Activated CD4-positive, alpha-beta T cell treated with anti-CD3 and anti-CD28 coated beads for 36 hours (primary cell): ENCODE measurements at places on chromosomes 6 and 20. TPM values are rescaled to one million over a fixed set of nuclear protein-coding genes. Genes with fewer than 3 reads are reported as not detected.

Gene CASS4
- total RNA-seq = 5.1 TPM

Gene ATP6V1G2
- total RNA-seq = 1.9 TPM

Gene TRIM31
- total RNA-seq = not detected

Gene IPCEF1
- 10.9 TPM for total RNA-seq

Gene TASP1
- total RNA-seq = 8.5 TPM

GRCh38 chr6:168469926-168470325 is 28.9 kb downstream of the SMOC2 start:
- H3K4me3 ChIP-seq = no peak overlapping the region
- H3K36me3 ChIP-seq = no peaks in the 10 kb centered on the region
- H3K4me1 ChIP-seq = no peaks in the 10 kb centered on the region
- H3K27me3 ChIP-seq = peaks cover 6% of the 10 kb centered on the region
- no peak for DNase-seq

GRCh38 chr20:20089018-20089417 is 36.7 kb downstream of the CFAP61 start:
- no peaks in the 10 kb centered on the region for H3K36me3 ChIP-seq
- H3K4me1 ChIP-seq = peaks cover under 1% of the 10 kb centered on the region
- H3K27ac ChIP-seq = no peak overlapping the region
- no peak for DNase-seq

DNA sequence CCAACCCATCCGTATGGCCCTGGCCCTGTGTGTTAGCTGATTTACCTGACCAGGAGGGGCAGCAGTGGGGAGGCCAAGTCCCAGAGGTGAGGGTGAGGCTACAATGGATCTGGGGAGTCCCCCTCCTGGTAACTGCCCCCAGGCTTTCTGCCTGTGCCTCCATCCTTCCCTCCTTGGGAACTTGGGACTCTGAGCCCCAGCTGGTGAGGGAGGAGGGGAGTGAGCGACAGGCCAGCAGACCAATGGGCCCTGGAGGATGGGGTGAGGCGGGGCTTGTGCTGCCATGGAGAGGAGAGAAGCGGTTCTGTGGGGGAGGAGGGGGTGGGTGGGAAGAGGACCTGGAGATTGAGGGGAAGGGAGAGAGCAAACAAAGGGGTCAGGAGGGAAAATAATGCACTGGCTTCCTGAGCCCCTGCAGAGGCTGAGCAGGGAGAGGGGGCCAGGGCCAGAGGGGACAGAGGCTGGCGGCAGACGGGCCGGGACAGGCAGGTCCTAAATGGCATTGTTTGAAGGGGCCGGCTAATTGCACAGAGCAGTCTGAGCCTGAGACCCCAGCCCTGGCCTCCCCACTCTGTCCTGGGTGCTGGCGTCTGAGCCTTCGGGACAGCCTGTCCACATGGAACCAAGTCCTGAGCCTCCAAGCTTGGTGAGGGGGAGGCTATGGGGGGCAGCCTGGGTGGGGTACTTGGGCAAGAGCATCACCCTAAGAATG is 17.5 kb downstream of the DNMT3B start:
- H3K36me3 ChIP-seq = no peaks in the 10 kb centered on the region
- H3K27ac ChIP-seq = no peak overlapping the region
- H3K4me1 ChIP-seq = peaks cover 9% of the 10 kb centered on the region

DNA sequence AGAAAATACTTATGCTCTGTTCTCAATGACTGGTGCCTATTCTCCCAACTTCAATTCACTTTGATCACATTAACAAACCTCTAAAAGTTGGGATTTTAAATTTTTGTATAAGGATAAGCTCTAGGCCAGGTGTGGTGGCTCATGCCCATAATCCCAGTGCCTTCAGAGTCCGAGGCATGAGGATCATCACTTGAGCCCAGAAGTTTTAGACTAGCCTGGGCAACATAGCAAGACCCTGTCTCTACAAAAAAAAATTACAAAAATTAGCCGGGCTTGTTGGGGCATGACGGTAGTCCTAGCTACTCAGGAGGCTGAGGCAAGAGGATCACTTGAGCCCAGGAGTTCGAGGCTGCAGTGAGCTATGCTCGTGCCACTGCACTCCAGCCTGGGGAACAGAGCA is 3.9 kb downstream of the SSR1 start:
- H3K36me3 ChIP-seq = peaks cover 67% of the 10 kb centered on the region
- H3K4me3 ChIP-seq = no peak overlapping the region
- H3K27ac ChIP-seq = no peak overlapping the region
- H3K4me1 ChIP-seq = peaks cover 64% of the 10 kb centered on the region

DNA sequence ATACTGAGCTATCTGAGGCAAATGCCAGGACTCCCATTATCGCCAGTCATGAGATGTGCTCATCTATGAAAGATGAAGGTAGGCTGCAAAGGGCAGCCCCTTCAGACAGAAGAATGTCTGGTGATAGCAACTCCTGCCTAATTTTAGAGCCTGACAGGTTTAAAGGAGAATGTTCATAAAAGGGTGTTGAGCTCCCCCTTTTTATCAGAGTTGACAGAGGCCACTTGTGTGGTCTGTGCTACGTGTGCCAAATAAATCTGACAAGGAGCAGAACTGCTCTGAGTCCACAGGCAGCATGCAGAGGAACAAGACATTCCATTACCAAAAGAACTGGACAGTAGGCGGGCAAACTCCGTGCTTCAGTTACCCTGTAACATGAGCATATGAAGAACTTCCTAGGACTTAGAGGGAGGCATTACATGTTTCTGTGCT is 101.8 kb downstream of the PREP start:
- H3K4me3 ChIP-seq = no peak overlapping the region
- H3K4me1 ChIP-seq = no peaks in the 10 kb centered on the region
- H3K36me3 ChIP-seq = peaks cover 36% of the 10 kb centered on the region
- no peak overlapping the region for H3K27ac ChIP-seq

GRCh38 chr20:13322198-13322597 is 101.1 kb downstream of the ISM1 start:
- no peak for DNase-seq
- H3K4me1 ChIP-seq = peaks cover 4% of the 10 kb centered on the region
- H3K36me3 ChIP-seq = no peaks in the 10 kb centered on the region

DNA sequence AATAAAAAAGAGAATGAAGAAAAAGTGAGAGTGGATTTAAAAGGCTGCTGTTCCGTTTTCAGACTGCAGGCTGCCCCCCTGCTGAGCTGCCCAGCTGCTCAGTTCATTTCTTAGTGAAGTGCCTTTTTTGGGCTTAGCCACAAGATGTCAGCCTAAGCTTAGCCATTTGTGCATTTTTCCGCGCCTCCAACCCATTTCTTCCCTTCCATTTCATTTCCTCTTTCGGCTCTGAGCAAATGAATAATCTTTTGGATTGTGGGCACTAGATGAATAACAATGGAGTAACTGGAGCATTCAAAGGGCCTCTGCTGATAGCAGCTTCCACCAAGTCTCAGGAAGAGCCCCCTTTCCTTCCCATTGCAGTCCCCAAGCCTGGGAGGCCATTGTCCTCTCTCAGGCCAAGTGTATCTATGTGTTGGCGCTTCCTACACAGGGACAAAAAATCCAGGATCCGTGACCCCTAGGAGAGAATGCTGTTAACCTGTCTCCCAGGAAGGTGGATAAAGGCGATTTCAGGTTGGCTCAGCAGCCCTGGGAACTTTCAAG is 83.5 kb upstream of the SPTLC3 start:
- peaks cover 11% of the 10 kb centered on the region for H3K4me1 ChIP-seq
- H3K27ac ChIP-seq = no peak overlapping the region
- no peak overlapping the region for H3K4me3 ChIP-seq
- H3K36me3 ChIP-seq = no peaks in the 10 kb centered on the region

DNA sequence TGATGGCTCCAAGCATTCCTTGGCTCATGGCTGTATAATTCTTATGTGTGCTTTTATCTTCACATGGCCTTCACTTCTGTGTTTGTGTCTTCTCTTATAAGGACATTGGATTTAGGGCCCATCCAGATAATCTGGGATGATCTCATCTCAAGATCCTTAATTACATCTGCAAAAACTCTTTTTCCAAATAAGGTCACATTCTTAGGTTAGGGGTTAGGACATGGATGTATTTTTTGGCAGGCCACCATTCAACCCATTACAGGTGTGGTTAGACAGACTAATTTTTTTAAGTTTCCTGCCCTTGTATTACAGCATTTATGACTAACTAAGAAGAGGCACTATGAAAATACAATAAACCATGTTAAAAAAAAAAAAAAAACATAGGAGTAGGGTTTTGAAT is 254.0 kb downstream of the TPBG start:
- no peaks in the 10 kb centered on the region for H3K4me1 ChIP-seq
- H3K27me3 ChIP-seq = peaks cover 3% of the 10 kb centered on the region
- no peak for DNase-seq
- H3K36me3 ChIP-seq = no peaks in the 10 kb centered on the region
- no peak overlapping the region for H3K27ac ChIP-seq

GRCh38 chr6:20364327-20364726 is 37.4 kb upstream of the E2F3 start:
- no peak overlapping the region for H3K4me3 ChIP-seq
- H3K27me3 ChIP-seq = no peaks in the 10 kb centered on the region
- DNase-seq = no peak
- H3K27ac ChIP-seq = no peak overlapping the region
- H3K4me1 ChIP-seq = peaks cover 41% of the 10 kb centered on the region

- peak overlapping the region; percentile 53 for H3K27ac ChIP-seq
- H3K27me3 ChIP-seq = no peaks in the 10 kb centered on the region
Observed at GRCh38 chr6:130215526-130215925, 7.2 kb downstream of the SAMD3 start.

DNA sequence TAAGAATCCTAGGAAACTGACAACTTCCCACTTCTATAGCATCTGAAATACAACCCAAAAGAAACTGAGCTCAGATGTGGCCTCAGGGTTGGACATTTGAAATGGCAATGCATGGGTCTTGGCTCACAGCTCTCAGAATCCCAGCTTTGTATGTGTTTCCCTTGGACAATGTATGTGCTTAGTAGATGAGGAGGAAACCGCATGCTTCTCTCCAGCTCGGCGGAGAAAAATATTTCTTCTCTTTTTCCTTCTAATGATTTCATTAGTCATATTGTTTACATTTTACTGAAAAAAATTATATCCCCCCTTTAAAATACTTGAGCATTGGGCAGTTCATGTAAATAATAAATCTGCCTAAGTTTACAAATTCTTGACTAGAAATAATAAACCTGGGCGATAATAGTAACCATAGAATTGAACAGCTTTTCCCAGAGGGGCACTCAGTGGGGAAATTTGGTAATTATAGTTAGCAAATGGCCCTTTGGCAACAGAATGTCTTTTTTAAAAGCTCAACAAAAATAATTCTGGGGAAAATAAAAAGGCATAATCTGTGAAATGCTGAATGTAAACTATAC is 55.3 kb downstream of the PFDN4 start:
- no peaks in the 10 kb centered on the region for H3K36me3 ChIP-seq
- peaks cover 3% of the 10 kb centered on the region for H3K27me3 ChIP-seq
- no peak overlapping the region for H3K4me3 ChIP-seq
- no peak for DNase-seq

GRCh38 chr6:110687326-110687725 is 127.9 kb downstream of the CDK19 start:
- DNase-seq = no peak
- no peak overlapping the region for H3K4me3 ChIP-seq
- no peak overlapping the region for H3K27ac ChIP-seq

DNA sequence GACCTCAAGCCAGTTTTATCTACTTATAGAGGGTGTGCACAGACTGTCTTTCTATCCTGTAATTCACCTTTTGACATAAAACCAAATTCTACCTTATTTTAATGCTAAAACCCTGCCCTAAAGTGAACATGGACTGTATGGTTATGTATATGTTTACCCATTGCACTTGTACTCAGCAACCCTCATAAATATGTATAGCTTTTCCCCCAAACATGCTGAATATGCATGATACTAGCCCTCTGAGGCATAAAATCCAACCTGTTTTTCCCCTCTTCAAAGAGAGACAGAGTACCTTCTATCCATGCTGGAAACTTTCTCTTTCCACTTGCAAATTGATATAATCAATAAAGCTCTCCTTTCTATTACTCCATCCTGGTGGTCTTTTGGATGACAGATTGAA is 267.9 kb upstream of the BMP2 start:
- no peaks in the 10 kb centered on the region for H3K4me1 ChIP-seq
- no peak overlapping the region for H3K4me3 ChIP-seq
- no peaks in the 10 kb centered on the region for H3K27me3 ChIP-seq
- H3K27ac ChIP-seq = no peak overlapping the region
- H3K36me3 ChIP-seq = no peaks in the 10 kb centered on the region
- DNase-seq = no peak
